Fibroblast of pulmonary artery (primary cell): ENCODE measurements at places on chromosomes 3 and 15.
A peak's percentile ranks its signal among the peaks of the same experiment; 100 is the strongest.

DNA sequence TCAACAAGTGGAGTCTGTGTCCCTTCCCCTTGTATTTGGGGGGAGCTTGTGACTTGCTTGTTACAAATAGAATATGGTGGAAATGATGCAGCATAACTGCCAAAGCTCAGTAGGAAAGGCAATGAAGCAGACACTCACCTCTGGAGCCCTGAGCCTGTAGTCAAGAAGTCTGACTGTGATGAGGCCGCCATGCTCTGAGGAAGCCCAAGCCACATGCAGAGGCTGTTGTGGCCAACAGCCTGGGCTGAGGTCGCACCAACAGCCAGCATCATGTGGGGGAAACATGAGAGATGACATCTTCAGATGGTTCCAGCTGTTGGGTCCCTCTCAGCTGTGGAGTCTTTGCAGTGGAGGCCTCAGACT, 161.4 kb downstream of the CHSY1 start:
- DNase-seq, result no peak

GRCh38 chr3:152345233-152345632, 76.5 kb downstream of the MBNL1 start:
- no peak for DNase-seq

GRCh38 chr3:129663045-129663446, 56.6 kb upstream of the PLXND1 start:
- no peak for DNase-seq

DNA sequence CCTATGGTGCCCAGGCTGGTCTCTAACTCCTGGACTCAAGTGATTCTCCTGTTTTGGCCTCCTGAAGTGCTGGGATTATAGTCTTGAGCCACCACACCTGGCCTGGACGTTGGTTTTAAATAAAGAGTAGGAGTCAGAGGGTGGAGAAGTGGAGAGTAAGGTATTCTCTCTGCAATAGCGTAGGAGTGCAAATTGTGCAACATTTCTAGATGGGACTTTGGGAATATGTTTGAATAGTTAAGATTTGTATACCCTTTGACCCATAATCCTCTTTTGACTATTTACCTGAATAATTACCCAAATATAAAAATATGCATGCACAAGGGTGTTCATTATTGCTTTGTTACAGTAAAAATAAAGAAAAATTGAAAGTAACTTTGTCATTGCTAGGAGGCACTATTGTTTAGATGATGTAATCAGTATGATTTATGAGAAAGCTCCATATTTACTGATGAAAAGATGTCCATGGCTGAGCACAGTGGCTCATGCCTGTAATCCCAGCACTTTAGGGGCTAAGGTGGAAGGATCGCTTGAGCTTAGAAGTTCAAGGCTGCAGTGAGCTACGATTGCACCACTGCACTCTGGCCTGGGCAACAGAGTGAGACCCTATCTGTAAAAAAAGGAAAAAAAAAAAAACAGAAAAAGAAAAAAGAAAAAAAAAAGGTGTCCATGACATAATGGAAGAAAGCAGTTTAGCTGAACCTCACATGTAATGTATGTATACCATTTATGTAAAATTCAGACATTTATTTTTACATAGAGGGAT, 15.1 kb upstream of the XYLB start:
- DNase-seq, result no peak

DNA sequence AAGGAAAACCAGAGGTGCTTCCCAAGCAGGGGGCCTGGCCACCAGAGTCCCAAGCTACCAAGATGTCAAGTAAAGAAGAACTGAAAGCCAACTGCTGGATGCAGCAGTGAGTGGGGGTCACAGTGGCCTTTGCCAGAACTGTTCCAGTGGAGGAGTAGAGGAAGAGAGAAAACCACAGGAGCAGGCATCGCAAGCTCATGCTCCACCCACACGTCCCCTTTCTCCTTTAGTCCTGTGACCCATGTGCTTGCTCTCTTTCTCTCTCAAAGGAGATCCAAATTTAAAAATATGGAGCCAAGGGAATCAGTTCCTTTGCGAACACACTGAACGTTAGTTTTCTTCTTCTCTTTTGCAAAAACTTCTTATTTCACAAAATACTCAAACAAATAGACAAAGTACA, 12.4 kb upstream of the ABHD2 start:
- DNase-seq, result no peak

- DNase-seq, result no peak
These were observed 17.4 kb upstream of the SECISBP2L start for GRCh38 chr15:49063402-49064280.

DNA sequence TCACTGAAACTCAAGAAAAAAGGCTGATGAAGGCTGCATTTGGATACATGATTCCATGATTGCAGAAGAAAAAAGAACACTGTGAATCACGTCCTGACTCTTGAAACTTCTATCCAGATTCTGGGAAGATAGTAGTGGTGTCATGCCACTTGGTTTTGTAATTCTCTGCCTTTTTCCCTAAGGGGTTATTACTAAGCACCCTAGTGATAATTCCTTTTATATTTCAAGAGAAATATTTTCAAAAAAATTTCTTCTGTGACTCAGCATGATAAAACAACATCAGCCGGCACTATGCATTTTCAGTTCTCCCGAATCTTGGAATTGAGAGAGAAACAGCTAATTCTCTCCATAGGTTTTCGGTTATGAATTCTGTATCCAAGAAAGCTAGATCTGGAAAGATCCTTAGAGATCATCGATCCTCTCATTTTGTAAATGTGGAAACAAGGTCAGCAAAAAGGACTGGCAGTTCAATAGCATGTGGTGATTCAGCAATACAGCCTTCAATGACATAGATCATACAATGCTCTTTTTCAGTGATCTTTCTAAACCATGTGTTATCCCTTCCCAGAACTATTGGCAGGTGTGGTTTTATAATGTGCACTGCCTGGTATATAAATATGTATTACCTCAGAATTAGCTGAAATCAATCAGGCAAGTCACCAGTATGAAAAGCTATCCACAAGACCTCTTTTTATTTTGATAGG, 42.6 kb upstream of the TP63 start:
- peak; percentile 83 for DNase-seq

GRCh38 chr15:36807134-36807764, 227.8 kb downstream of the CDIN1 start:
- DNase-seq, result no peak

DNA sequence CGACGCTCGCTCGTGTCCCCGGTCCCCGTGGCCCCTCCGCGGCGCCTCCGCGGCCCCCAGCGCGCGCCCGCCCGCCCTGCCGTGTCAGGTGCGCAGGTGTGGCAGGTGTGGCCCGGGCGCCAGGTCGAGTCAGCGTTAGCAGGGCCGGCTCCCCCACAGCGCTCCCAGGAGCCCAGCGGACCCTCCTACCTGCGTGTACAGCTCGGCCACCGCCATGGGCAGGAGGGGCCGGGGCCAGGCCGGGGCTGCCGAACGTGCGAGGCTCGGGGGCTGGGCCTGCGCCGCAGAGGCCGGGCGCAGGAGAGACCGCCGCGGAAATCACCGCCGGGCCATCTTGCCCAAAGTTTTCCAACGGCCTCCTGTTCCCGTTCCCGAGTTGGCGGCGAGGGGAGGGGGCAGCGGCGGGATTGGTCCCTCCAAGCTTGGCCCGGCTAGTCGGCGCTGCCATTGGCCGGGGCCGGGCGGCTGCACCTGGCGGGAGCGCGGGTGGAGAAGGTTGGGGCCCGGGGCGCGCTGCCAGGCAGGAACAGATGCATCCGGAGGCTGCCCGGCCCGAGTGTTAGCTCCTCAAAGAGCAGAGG, at the start of gene MYO5C:
Gene MYO5C (minus strand): TSS at position 384 of the 581 bp plus-strand sequence. CDS start 168 bp downstream, at position 216.
- peak; percentile 11 for DNase-seq

DNA sequence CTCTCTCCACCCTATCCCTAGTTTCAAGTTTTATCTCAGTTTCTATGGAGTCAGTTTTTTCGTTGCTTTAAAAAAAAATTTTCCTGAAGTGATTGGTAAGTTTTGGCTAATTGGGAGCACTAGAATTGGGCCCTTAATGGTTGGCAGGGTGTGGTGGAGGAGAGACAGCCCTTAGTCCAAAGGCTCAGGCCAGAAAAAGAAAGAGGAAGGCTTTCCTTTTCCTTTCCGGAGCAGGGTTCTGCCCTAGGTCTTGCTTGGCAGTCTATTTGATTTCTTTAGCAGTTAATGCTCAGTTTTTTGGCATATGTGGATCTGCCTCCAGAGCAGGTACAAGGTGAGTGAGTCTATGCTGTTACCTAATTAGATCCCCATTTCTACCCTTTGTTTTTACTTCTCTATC, 22.7 kb downstream of the CTNNB1 start:
- DNase-seq, result no peak

- no peak for DNase-seq
These were observed 269.8 kb downstream of the THRB start for GRCh38 chr3:24224666-24225384.

GRCh38 chr3:131900891-131901290, 133.9 kb downstream of the CPNE4 start:
- no peak for DNase-seq

GRCh38 chr3:165768680-165769079, 68.5 kb downstream of the BCHE start:
- no peak for DNase-seq

DNA sequence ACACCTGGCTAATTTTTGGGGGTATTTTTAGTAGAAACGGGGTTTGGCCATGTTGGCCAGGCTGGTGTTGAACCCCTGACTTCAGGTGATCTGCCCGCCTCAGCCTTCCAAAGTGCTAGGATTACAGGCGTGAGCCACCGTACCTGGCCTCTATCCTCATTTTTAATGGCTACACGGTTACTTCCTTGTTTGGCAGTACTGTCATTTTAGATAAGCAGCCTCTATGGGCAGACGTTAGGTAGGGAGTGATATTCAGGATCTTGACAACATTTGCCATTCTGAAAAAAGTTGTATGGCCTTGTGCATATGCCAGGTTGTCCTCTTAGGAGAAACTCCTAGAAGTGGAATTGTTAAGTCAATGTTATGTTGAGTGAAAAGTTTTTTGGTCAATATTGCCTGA, 141.7 kb downstream of the ITPR1 start:
- DNase-seq, result no peak

GRCh38 chr3:3305841-3306240, 126.3 kb upstream of the CRBN start:
- no peak for DNase-seq

GRCh38 chr3:135325726-135326235, 530.7 kb downstream of the EPHB1 start:
- no peak for DNase-seq

DNA sequence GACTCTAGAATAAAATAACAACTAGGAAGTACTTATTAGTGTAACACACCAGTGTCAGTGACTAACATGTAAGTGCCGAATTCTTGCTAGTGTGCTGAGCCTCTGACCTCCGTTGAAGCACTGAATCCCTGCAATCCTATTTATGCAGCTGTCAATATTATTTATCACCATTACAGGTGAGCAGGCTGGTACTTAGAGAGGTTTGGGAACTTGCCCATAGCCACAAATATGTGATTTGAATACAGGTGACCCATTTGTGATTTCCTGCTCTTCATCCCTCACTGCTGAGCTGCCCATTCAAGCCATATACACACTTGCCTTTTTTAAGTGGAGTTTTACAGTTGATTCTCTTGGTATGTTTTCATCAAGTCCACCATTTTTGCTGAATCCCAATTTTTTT, 12.2 kb downstream of the EIF4E3 start:
- DNase-seq, result no peak

DNA sequence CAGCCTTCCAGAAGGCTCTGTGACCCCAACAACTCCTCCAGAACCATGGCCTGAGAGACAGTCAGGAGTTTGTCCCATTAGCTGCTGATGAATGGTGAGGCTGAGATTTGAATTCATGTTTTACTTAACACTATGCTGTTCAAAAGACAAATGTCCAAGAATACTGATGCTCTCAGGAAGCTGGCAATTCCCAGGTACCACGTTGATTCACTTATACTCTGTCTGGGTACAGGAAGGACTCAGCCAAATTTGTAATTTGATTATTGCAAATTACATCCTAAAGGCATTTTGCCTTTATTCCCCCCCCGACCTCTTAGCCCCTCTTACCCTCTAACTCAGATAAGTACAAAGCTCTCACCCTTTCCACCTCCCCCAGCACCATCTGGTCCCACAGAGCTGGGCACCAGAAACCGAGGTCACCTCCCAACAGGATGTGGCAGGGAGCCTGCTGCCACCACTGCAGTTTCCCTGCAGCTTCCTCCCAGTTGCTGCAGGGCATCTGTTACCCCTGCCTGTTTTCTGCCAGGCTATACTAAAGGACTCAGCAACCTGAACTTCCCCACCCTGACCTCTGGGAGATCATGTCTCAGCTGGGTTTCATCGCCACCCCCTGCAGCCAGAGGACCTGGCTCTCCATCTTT, 33.6 kb downstream of the EAF1 start:
- no peak for DNase-seq

DNA sequence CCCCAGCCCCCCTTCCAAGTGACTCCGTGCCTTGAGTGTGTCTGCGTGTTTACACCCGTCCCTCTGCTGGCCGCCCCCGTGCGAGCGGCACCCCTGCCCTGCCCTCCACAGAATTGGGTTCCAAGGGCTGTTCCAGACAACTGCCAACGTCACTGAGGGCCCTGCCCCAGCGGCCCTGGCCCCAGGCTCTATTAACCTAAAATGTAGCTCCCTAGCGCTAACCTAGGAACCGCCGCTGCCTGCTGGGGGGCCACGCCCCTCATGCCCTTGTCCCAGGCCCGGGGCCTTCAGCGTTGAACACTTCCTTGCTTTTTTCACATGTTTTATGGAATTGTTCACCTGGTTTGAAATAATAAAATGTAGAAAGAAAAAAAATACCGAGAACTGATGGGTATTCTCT, 10.0 kb upstream of the SEMA3B start:
- DNase-seq, result no peak

DNA sequence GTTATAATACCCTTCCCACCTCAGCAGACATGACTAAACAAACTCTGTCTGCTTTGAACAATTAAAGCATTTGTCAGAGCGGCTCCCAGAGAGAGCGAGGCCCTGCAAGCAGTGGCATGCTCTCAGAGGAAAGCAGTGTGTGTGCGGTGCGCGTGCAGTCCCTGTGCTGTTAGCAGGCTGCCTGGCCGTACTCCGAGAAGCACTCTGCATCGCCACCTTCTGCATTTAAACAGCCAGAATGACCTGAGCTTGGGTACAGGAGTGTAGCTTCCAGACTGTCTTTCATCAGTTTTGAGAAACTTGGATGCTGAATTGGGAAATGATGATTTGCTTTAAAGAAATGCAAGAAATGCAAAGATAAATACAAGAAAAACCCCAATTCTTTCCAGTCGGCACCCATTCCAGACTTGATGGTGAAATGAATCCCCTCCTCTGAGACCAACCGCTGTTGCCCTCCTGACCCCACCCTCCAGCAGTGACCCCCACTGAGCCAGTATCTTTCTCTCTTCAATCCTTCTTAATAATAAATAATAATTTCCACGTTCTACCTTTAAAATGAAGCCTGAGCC, 113.5 kb downstream of the VGLL4 start:
- DNase-seq, result peak; percentile 94

DNA sequence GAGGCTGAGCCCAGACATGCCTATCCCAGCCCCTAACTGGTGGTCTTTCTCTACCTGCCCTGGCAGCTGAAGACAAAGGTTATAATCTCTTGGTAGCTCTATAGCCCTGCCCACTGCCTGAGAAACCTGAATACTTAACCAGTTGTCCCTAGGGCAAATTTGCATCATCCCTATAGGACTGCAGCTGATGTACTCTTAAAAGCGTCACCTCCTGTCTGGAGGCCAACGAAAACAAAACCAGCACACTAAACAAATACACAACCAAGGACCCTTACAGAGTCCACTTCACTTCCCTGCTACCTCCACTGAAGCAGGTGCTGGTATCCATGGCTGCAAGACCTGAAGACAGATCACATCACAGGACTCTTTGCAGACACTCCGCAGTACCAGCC, 98.0 kb downstream of the KCNAB1 start:
- no peak for DNase-seq

- DNase-seq, result no peak
These were observed 325.7 kb upstream of the RGMA start for GRCh38 chr15:93414576-93415231.
